DMS 273 treated with DMSO at 0.1 percent for 48 hours (cell line): ENCODE measurements at places on chromosomes 3 and 15.

DNA sequence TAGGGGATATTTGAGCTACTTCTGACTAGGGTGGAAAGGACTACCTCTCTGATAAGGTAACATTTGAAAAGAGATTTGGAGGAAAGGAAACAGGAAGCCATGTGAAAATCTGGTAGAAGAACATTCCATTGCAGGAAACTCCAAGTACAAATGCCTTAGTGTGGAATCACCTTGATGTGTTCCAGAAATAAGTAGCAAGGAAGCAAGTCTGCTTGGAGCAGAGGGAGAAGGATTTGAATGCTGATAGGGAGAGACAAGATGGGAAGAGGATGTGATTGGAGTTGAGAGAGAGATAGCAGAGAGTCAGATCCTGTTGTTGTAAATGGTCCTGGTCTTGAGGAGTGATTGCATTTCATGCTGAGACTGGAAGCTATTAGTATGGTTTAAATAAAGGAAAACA is 335.1 kb upstream of the DCBLD2 start:
- DNase-seq = no peak

GRCh38 chr3:115217678-115218451 is 70.8 kb upstream of the ZBTB20 start:
- peak; percentile 20 for DNase-seq

GRCh38 chr3:126433496-126434263 is 39.0 kb downstream of the CFAP100 start:
- no peak for DNase-seq

DNA sequence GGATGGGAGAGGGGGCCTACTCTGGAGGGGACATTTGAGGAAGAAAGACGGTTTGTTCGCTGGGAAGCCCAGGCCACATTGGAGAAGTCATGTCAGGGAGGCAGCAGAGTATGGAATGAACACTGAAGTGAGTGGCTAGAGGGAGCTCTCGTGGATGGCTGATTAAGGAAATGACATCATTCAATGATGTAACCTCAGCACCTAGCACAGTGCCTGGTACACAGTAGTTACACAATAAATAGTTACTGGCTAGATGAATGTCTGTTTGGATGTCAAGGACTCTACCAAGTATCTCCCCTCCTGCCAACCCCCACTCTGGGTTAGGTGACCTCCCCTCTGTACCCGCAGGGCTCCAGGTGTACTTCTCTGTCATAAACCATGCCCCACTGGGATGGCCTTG is 121.1 kb downstream of the CLSTN2 start:
- DNase-seq = no peak

DNA sequence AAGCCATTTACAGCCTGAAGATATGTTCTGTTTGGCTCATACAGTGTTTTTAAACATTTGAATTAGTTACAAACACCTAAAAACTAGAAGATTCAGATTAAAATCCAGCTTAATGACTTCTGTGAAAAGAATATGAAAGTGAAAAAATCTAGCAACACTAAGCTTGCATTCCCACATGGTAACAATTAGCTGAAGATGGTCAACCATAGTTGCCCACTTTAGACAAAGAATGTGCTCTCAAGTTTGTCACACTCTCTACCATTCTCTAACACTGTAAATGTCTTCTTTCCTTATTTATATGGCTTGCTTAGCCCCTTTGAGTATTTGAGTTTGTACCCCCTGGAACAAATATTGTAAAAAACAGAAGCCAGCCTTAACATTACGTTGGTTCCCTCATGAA is 32.7 kb downstream of the HDGFL3 start:
- no peak for DNase-seq

GRCh38 chr15:85598718-85599398 is 195.9 kb downstream of the KLHL25 start:
- DNase-seq = no peak

DNA sequence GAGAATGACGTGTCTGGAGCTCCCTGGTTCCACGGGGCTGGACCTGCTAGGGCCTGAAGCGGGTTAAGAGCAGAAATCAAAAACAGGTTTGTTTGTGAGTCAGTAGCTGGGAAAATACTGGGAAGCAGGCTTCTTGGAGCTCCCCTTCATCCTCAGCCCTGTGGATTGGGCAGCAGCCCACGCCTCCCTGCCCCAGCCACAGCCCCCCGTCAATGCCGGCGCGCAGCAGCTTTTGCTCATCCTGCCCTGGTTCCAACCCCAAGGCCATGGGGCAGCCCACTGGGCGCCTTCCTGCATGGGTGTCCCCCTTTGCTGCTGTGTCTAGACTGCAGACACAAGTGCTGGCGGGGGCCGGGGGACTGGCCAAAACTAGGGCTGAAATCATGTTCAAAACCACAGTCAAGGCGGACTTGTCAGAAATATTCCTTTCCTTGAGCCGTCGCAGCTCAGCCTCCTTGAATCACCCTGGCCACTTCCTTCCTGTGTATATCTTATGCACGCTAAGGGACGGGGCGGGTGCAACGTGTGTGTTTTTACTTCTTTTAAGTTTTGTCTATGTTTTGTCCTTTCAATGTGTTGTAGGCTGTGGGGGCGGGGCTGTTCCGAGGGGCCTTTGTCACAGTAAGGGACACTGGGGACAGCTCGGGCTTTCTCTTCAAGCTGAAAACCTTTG is 108.1 kb downstream of the KLF13 start:
- no peak for DNase-seq
